ENCODE measurements at places on chromosomes 5 and 9.

GRCh38 chr5:89733772-89734171 is 675.8 kb downstream of the CETN3 start:
- DNase-seq = no peak

GRCh38 chr5:51882647-51883046 is 499.4 kb downstream of the ISL1 start:
- no peak for DNase-seq

DNA sequence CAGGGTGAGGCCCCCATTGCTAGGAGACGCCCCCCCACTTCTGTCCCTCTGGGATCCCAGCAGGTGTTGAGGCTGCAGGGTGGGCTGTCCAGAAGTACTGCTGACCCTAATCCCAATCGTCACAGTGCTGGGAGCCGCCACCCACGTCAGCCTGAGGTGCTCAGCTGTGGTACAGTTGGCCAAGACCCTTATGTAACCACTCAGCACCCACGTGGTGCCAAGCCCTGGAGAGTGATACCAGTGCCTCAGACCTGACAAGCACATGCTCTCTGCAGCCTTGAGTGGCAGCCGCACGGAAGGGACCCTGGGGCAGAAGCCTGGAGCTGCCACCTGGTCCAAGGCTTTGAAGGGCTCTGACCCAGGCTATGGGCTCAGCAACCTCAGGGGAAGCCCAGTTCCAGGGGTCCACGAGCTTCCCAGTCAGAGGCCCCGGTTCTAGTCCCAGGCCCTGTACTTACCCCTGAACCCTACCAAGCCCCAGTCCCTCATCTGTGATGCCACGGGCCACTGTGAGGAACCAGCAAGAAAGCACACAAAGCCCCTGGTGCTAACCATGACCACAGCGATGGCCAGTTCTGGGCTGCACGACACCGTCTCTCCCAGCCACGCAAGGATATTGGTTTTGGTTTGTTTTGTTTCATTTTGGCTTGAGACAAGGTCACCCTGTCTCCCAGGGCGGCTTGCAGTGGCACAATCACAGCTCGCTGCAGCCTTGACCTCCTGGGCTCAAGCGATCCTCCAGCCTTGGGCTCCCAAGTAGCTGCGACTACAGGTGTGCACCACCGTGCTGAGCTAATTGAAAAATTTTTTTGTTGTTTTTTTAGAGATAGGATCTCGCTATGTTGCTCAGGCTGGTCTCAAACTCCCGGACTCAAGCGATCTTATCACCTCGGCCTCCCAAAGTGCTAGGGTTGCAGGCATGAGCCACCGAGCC is 50.7 kb downstream of the DBH start:
- DNase-seq = no peak

DNA sequence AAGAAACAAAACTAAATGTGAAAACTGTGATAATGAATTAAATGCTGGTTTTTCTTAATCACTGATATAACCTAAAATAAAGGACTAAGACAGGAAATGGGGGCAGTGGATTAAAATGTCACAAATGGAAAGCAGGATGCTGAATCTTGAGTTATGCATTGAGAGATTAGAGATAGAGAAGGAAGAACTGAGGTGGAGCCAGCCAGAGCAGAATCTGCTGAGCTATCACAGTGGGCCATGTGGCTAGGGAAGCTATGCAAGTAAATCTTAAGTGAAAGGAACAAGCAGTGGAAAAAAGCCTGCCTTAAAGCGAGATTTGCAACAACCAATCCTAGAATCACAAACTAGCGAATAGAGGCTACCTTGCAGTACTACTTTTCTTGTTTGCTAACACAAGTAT is 188.5 kb upstream of the RASA1 start:
- no peak for DNase-seq

- no peak for DNase-seq
Observed at GRCh38 chr5:5721881-5722280, 299.4 kb downstream of the ICE1 start.

GRCh38 chr5:32076699-32077695 is 97.1 kb downstream of the GOLPH3 start:
- peak; percentile 51 for DNase-seq

DNA sequence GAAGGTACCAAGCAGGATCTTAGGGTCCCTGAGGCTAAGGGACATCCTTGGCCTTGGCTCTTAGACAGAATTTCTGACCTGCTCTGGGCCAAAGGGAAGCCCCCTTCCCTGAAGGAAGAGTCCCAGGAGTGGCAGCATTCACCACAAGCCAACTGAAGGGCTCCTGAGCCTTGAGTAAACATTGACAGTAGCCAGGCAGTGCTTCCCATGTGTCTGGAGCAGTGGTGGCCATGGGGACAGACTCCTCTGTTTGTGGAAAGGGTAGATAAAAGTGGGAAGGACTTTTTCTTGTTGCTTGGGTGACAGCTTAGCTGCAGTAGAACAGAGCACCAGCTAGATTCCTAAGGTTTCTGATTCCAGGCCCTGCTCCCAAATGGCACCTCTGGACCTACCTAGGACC is 61.4 kb upstream of the VLDLR start:
- DNase-seq = no peak

GRCh38 chr9:24912767-24913166 is 367.1 kb upstream of the IZUMO3 start:
- DNase-seq = no peak

DNA sequence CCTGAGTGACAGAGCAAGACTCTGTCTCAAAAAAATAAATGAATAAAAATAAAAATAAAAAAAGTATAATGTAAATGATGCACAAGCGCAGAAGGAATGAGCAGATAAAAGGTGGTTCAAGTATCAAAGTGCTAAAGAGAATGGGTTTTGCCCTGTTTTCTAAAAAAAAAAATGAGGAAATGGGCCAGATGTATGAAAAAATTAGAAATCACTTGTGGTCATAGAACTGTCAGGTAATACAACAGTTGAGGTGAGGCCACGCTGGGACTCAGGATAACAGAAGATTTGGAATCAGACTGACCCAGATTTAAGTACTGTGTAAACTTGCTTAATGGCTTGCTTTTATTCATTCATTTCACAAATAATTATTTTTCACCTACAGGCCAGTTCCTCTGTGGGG is 69.8 kb downstream of the MAPKAP1 start:
- no peak for DNase-seq

- no peak for DNase-seq
Observed at GRCh38 chr5:321726-322251, 275 bp downstream of the AHRR start.

DNA sequence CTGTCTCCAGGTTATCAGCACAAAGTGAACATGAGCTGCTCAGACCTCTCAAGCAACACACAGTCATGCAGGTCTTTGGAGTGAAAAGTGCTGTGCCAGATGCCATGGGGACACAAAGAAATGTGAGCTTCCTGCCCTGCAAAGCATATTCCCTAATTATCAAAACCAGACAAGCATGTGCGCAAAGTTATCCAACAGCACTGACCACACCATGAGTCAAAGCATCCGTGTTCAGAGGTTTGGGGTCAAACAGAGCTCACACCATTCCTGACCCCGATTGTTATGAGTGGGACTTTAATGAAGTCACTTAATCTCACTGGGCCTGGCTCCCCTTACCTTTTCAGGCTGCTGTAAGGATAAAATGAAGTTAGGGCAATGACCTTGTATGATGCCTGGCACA is 138.5 kb downstream of the SLIT3 start:
- DNase-seq = no peak

- DNase-seq = no peak
Observed at GRCh38 chr9:5643005-5643624, 14.2 kb downstream of the RIC1 start.

DNA sequence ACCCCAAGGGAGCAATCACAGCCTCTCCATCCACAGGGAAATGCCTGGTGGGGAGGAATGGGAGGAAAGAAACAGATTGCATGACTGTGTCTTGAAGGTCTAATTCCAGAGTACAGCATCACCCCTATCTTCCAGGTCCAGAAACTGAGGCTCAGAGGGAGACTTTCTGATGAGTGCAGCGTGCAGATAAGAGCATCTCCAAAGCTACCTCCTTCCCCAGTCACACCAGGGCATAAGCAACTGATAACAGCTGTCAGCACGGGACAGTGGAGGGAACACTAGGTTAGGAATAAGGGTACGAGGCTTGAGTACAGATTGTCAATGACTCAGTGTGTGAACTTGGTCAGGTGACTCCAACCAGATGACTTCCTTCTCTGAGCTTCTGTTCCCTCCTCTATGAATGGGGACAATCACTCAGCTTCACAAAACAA is 126.9 kb downstream of the KCNIP1 start:
- no peak for DNase-seq

DNA sequence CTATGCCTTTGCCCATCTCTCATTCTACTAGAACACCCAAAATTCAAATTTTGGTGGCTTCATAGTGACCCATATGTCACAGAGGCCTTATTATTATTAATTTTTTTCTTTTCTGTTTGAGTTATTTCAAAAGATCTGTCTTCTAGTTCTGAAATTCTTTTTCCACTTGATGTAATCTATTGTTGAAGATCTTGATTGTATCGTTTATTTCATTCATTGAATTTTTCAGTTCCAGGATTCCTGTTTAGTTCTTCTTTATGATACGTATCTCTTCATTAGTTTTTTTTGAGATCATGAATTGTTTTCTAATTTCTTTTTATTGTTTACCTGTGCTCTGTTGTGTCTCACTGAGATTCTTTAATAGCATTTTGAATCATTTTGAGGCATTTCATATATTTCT is 24.6 kb upstream of the APBA1 start:
- DNase-seq = no peak

DNA sequence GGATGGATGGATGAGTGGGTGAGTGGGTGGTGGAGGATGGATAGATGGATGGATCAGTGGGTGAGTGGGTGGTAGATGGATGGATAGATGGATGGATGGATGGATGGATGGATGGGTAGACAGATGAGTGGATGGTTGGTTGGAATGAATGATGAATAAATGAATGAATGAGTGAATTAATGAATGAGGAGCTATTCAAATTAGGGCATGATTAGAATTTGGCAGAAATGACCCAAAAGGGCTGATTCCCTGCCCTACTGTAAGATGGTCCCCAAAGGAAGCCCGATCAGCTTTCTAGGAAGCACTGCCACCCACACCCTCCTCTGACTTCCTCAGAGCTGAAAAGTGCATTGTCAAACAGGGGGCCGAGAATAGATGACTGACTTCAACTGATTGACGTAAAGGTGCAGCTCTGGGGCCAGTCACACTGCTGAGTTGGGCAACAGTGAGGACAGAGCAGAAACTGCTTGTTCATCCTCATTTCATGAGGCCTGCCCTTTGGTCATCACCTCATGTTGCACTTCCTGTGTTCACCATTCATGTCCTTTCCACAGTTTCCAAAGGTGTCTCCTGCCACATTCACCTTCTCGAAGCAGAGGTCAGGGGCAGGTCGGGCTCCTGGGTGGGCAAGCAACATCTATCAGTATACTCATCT is 34.3 kb downstream of the NIPAL4 start:
- DNase-seq = no peak

DNA sequence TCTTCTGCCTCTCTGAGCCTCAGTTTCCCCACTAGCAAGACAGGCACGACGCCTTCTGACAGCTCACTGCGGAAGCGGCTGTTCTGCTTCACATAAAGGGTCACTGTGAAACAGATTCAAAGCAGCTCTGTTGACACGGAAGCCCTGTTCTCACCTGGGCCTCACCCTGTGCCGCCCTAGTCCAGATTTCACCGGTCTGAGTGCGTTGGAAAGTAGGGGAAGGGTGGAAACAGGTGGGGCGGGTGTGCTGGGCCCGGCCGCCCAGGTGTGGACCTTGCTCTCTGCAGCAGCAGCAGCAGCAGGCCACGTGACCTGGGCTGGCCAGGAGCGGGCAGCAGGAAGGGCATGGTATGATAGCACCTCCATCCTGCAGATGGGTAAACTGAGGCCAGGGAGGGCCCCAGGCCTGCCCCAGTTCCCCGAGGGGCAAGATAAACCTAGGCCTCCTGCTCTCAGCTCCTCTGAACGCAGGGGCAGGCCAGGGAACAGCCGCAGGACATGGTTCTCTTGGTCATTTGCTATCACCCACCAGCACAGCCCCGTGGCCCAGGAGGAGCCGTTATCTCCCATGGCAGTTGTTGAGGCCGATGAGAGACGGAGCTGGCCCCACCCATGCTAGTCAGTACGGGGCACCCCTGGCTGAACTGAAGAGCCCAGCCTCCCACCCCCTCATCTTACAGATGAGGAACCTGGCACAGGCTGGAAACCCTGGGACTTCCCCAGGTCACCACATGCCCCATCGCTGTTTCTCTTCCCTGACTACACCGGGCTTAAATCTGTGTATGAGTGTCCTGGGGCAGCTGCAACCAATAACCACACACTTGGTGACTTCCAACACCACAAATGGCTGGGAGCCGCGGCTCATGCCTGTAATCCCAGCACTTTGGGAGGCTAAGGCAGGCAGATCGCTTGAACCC is 12.1 kb downstream of the PTGES2 start:
- DNase-seq = no peak

DNA sequence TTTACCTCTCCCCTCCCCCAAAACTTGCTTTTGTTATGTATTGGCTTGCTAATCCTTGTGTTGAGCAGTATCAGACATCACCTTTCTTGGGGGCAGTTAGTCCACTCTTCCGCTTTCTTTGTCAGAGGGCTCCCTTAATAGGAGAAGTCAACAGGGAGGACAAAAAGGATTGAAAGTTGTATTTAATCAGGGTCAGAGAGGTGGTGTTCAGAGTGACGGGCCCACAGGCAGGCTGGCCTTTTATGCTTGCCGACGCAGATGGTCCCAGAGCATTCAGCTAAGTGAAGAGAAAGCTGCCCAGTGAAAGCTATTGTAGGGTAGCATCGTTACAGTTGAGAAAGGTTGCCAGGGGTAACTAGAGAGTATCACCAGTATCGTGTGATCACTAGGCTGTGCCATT is 131.1 kb downstream of the ZCCHC7 start:
- no peak for DNase-seq

- DNase-seq = no peak
Observed at GRCh38 chr5:92801911-92802310, 779.1 kb downstream of the NR2F1-AS1 start.

GRCh38 chr5:180120237-180121101 is 48.9 kb upstream of the RNF130 start:
- DNase-seq = no peak

DNA sequence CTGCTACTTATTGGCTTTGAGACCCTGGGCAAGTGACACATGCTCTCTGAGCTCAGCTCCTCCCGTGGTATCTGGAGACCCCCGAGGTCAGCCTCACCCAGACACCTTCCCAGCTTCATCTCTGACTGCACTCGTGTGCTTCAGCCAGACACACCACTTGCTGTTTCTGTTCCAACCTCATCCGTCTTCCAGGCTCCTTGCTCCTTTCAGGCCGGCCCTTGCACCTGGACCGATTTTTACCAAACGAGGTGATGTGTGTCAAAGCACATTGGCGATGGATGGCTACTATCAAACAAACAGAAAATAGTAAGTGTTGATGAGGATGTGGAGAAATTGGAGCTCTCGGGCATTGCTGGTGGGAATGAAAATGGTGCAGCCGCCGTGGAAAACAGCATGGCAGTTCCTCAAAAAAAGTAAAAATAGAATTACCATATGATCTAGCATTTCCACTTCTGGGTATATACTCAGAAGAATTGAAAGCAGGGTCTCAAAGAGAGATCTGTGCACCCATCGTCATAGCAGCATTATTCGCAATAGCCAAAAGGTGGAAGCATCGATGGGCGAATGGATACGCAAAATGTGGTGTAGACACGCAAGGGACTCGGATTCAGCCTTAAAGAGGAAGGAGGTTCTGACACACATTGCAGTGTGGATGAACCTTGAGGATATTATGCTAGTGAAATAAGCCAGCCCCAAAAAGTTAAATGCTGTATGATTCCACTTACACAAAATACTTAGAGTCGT is 96.1 kb upstream of the IER5L start:
- no peak for DNase-seq

All from NCI-H1694 treated with DMSO at 0.1 percent for 48 hours (cell line).